ENCODE measurements at places on chromosomes 7 and 10.

- no peak for DNase-seq
Observed at GRCh38 chr7:128274884-128275603, 34.0 kb downstream of the LEP start.

GRCh38 chr7:50508471-50508943 lies 56.7 kb downstream of the DDC start:
- no peak for DNase-seq

DNA sequence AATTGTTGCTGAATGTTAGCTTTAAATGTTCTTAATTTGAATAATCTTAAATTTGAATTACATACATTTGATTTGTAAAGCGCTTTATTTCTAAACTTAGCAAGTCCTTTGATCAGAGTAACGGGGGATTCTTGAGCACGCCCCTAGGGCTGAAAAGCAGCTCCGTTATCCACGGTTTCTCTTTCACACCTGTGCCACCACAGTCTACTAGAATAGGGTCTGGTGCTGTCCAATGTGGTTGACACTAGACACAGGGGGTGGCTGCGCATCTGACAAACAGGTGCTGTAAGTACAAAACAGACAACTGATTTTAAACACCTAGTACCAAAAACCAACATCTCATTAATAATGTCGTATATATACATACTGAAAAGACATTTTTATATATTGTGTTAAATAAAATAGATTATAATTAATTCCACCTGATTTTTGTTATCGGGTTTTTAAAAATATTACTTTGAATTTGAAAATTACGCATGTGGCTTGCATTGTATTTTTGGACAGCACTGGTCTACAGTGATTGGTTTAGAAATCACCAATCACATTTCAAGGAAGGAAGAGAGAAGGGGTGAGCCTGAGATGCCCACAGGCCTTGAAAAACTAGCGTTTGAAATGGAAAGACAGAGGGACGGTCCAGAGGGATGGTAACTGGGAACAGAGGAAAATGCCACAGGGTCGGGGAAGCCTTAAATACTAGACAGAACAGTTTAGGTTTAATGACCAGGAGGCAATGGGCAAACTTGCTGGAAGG lies 7.3 kb downstream of the SEPHS1 start:
- no peak for DNase-seq

DNA sequence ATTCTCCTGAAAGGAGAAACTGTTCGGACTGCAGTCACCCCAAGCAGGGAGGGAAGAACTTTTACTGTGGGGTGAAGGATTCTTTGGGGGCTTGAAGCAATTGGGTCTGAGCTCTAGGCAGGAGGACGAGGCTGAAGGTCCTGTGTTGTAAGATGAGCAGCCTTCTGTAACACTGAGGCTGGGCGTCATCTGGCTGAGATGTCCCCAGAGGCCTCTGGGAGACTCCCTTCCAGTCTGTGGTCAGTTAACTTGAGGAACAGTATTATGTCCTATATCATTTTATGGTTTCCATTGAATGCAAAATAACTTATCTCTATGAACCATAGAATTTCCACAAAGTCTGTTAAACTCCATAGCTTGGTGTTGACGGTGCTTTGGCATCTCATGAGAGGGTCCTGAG lies 26.3 kb downstream of the FIGNL1 start:
- no peak for DNase-seq

Measured in KG1 (cell line).